ENCODE measurements at places on chromosomes 3 and 15. TPM values are rescaled to one million over a fixed set of nuclear protein-coding genes. Genes with fewer than 3 reads are reported as not detected.

Gene WDR53
- 17.4 TPM for polyA plus RNA-seq

Gene PAQR5
- 28.3 TPM for polyA plus RNA-seq

Gene CA12
- 133 TPM for polyA plus RNA-seq

Gene GOLGA8S
- 1.4 TPM for polyA plus RNA-seq

Gene SLC12A1
- polyA plus RNA-seq, result 563 TPM

- DNase-seq, result no peak
Measured at GRCh38 chr15:98937413-98938104, 70.0 kb downstream of the PGPEP1L start.

GRCh38 chr3:27655547-27655946 is 66.6 kb downstream of the EOMES start:
- DNase-seq, result no peak

- DNase-seq, result no peak
Measured at GRCh38 chr3:50570508-50571279, 1.4 kb downstream of the HEMK1 start.
